ENCODE measurements at places on chromosomes 3 and 15.

GRCh38 chr15:47924381-47924780, 196.4 kb upstream of the SLC24A5 start:
- DNase-seq = no peak

DNA sequence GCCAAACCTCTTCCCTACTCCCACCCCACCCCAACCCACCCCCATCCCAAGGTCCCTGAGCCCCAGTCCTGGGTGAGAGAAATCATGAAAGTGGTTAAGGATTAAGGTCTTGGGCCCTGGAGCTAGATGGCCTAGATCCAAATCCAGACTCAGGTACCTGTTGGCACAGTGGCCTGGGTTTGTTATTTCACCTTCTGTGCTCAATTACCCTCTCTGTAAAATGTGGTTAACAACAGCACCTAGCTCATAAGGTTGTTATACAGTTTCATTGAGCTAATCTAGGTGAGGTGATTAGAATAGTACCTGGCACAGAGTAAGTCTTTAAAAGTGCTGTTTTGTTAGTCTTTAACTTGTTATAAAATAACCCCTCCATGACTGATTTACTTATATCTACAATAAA, 6.4 kb upstream of the SNUPN start:
- no peak for DNase-seq

- no peak for DNase-seq
Observed at GRCh38 chr15:77035584-77035983, 35.3 kb downstream of the TSPAN3 start.

- DNase-seq = no peak
Observed at GRCh38 chr15:91992945-91993344, 139.4 kb downstream of the SLCO3A1 start.

DNA sequence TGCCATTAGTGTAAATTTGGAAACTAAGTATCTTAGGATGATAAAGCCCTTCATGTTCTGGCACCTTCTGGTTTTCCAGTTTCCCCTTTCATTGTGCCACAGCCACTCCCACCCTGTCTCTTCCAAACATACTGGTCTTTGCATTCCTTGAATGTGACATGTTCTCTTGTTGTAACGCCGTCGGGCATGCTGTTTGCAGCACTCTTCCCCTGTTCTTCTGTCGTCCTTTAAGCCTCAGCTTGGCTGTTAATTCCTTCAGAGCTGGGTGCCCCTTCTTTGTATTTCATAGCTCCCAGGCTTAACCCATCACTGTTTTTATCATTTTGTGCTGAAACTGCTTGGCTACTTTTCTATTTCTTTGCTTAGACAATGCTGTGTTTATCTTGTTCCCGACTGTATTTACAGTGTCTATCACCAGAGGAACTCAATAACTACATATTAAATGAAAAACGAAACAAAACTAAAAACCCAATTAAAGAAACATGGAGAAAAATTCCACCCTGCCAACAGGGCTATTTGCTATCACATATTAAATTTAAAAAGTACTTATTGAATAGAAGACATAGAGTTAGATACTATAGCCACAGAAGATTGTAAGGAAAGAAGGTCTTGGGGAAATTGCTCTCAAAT, 95.4 kb upstream of the KCNAB1 start:
- no peak for DNase-seq

DNA sequence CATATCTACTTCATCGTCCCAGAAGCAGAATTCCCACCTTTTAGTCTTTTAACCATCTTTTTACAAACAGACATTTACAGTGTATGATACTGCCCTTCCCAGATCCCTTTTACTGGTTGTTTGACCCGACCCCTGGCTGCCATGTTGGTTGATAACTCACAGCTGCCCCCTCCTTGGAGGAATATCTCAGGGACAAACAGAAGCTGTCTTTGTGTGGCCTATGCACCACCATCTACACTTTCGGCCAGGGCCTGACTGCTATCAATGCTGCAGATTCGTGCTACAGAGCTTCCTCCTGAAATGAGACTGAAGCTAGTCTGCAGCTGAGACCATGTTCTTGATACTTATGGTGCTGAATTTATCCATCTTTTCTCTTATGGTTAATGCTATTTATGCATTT, 6.6 kb upstream of the POLQ start:
- no peak for DNase-seq

GRCh38 chr15:69595009-69595791, 142.6 kb downstream of the RPLP1 start:
- DNase-seq = peak; percentile 45

- DNase-seq = peak; percentile 78
Observed at GRCh38 chr15:62742409-62743171, 300.0 kb upstream of the TPM1 start.

DNA sequence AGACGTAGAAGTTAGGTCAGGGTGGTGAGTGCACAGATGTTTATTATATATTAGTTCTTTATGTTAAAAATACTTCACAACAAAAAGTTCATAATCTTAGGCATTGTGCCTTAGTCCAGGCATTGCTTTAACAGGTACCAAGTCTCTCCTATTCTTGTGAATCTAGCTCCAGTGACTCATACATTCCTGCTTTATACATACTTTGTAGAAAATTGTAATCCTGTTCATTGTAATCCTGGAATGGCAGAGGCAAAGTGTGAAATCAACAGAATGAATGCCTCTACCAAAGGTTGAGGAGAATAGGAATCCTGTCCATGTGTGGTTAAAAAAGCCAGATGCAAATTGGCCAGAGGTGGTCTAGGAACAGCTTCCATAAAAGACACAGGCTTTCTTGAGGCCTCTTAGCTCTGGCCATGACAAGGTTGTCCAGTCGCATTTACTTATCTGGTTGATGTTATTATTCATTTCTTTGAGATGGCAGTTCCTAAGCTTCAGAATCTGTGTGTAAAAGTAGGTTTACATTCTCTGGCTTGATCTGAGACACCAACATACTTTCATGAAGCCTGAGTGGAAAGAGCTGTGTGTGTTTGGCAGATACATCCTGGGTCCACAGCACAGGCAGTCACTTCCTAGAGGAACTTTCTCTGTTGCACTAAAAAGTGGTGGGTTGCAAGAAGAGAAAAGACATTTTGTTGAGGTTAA, 109.0 kb downstream of the CDIN1 start:
- DNase-seq = no peak

GRCh38 chr15:39156166-39156565, 424.7 kb upstream of the THBS1 start:
- DNase-seq = no peak

DNA sequence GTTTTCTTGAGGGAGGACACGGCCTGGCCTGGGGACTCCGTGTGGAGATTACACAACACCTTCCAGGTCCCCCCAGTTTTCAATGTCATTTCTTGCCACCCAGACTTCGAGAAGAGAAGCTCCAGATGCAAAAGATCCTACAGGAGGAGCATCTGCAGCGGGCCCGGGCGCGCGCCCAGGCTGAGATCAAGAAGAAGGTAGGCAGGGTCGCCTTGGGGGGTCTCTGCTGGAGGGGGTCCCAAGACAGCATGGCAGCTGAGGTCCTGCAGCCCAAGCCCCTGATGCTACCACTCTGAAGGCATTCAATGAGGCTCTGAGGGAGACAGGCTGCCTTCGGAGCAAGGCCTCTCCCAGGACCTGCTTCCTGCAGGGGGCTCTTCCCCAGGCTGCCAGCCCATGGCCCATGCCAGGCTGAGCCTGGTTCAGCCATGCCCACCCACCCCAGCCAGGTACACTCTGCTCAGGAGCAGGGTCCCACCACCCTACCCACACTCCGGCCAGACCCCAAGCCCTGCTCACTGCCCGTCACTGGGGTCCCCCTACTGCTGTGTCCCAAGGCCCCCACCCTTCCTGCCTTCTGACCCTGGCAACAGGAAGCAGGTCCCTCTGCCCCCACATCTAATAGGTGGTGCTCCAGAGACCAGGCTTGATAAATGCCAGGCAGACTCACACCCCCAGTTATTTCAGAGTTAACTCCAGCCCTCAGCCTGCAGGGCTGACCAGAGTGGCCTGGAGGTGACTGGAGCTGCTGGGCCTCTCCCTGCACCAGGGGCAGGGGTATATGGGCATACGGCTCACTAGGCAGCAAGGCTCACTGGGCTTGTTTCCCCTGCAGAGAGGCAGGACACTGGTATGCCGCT, 40.0 kb downstream of the ZXDC start:
- DNase-seq = no peak

- no peak for DNase-seq
Observed at GRCh38 chr3:20958161-20958560, 772.2 kb upstream of the SGO1 start.

GRCh38 chr15:84762840-84763572, 14.6 kb downstream of the ZNF592 start:
- DNase-seq = no peak

- DNase-seq = no peak
Observed at GRCh38 chr15:51754267-51754666, 2.9 kb downstream of the TMOD2 start.

- no peak for DNase-seq
Observed at GRCh38 chr3:65975032-65975431, 63.7 kb downstream of the MAGI1 start.

DNA sequence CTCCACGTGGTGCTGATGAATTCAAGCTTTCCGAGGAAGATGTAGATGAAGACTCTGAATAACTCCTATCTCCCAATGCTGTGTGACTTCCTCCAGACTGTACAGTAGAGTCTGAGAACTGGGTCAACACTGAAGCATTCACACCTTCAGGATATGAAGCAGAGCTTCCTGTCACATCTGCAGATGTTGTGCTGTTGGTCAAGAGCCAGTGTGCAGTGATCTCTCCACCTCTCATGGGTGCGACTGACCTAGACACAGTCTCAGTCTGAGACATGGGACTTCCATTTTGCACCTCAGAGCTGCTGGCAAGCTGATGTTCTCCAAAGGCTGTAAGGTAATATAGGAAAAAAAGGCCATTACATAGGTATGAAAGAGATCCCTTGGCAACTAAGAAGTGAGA, 36.5 kb downstream of the HEG1 start:
- no peak for DNase-seq

DNA sequence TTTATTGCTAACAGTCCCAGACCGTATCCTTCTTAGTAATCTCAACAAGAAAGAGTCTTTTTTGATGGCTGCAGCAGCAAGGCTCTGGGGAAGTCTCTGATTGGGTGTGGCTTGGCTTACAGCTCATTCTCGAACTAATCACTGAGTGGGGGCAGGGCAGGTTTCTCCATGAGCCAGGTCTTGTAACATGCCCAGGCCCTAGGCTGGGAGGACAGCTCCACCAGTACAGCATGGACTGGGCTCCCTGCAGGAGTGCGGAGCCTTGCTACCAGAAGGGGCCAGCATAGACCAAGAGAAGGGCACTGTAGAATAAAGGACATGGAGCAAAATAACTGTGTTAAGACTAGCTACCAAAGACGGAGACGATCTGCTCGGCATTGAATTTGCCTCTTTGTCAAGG, 7.2 kb downstream of the CD276 start:
- peak; percentile 46 for DNase-seq

DNA sequence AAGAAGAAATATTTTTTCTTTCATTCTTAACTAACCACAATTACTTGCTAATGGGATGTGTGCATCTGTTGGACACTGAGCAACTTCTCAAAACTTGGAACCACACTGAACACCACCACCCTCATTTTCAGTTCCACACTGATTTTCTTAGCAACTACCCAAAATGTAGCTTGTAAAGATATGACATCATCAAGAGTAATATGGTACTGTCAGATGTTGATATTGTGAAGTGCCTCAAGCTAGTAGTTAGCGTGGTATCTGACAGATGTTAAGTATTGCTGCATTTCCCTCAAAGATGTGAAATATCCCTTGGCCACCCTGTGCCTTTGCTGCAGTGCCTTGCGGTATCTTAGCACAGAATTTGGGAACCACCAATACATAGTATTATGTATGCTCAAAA, 9.3 kb downstream of the RFTN1 start:
- DNase-seq = no peak

- no peak for DNase-seq
Observed at GRCh38 chr3:180295811-180296210, 259.1 kb upstream of the PEX5L start.

GRCh38 chr15:50068016-50068415, 51.0 kb downstream of the ATP8B4 start:
- DNase-seq = no peak

GRCh38 chr3:135007607-135008006, 212.5 kb downstream of the EPHB1 start:
- DNase-seq = no peak

DNA sequence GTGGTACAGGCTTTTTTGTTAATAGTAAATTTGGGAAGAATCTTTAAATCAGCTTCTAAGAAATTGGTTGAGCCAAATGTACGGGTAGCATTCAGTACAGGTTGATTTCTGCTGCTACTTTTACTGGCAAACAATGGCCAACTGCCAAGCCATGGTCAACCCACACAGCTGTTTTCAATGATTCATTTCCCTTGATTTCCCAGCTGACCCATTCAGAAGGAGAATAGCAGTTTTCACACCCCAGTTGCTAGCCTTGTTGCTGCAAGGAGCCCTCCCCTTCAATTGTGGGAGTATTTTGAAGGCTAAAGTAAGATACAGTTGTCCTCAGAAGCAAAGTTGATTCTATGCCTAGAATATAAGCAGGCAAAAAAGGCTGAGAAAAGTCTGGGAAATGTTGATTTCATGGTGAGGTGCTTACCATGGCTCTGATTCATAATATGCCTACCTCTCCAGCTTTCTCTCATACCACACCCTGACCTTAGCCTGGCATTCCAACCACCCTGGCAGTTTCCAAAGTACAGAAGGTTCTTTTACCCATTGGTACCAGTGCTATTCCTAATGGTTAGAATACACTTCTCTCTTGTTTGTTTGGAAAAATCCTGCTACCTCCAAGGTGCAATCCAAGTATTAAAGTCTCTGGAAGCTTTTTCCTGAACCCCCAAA, 320.3 kb upstream of the TGFBR2 start:
- DNase-seq = no peak

DNA sequence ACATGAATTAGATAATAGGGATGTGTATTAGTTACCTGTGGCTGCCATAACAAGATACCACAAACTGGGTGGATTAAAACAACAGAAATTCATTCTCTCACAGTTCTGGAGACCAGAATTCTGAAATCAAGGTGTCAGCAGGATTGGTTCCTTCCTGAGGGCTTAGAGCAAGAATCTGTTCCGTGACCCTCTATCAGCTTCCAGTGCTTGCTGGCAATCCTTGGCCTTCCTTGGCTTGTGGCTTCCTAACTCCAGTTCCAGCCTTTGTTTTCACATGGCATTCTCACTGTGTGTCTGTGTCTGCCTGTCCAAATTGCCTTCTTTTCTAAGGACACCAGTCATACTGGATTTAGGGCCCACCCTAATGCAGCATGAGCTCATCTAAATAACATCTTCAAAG, 94.4 kb upstream of the NR2E3 start:
- no peak for DNase-seq

GRCh38 chr3:99479768-99480167, 158.6 kb upstream of the COL8A1 start:
- no peak for DNase-seq

All from G401 (cell line).